ENCODE measurements at places on chromosomes 1 and 21.

DNA sequence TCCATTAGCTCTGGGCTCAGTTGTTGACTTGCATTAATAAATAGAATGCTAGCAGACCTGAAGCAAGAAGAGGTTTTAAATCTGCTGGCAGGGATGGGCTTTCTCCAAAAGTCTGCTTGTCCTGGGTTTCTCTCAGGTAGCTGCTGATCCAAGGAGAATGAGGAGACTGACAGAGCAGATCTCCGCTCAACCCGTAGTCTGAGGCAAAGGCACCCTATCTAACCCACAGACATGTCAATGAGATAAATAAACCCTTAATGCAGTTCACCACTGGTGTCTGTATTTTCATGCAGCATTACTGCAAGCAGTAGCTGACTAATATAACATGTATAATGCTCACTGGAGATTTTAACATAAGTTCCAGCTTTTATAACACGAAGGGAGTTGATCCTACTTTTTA is 44.1 kb upstream of the RGS21 start:
- DNase-seq: no peak

DNA sequence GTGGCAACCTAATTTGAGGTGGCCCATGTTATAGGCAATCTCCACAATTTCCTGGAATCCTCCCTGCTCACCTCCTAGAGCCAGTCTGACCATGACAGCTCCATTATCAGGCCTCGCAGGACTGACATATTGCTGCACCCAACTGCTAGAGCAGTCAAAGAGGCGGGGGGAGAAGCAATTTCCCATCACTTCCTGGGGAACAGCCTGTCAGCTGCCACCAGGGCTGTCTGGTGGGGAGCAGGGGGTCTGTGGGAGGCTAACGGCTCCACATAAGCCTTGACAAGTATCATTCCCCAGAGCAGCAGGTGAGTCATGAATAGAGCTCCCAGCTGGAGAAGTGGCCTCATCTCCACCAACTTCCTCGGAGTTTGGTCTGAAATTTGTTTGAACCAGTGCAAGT is 322.9 kb downstream of the MATN1 start:
- DNase-seq: no peak

- no peak for DNase-seq
These were observed 35.9 kb downstream of the PIK3R3 start for GRCh38 chr1:46096269-46097148.

- DNase-seq: no peak
These were observed 333.8 kb upstream of the NR5A2 start for GRCh38 chr1:199693724-199694123.

DNA sequence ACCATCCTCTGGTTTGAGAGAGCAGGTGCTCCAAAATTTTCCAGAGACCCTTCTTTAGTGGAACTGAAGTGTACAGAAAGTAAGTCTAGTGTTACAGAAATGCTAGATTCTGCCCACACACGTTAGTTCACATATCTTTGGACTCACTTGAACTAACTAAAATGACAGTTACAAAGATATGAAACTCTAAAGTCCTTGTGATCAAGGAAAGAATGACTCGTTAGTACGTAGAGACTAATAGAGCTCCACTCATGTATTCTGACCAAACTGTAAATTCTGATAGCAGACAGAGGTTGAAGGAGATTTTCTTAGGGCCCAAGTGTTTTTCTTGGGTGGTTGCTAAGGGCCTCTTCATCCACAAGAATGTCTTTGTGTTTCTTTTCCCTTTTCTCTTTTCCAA is 491.5 kb upstream of the B3GALT2 start:
- DNase-seq: no peak

DNA sequence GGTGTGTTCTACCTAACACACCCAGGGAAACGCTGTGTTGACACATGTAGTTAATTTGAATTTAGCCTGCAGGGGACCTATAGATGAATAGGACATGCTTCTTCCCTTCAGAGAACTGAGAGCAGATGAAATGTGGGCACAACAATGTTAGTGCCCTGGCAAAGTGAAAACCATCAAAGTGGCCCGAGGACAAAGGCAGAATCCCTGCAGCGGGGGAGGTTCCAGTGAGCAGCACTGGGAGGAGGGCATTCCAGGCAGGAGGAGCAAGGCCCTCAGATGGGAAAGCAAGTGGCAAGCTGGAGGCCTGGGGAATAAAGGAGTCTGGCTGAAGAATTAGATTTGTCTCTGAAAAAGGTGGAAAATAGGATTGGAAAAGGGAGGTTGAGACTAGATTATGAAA is 37.2 kb downstream of the C1orf94 start:
- no peak for DNase-seq

DNA sequence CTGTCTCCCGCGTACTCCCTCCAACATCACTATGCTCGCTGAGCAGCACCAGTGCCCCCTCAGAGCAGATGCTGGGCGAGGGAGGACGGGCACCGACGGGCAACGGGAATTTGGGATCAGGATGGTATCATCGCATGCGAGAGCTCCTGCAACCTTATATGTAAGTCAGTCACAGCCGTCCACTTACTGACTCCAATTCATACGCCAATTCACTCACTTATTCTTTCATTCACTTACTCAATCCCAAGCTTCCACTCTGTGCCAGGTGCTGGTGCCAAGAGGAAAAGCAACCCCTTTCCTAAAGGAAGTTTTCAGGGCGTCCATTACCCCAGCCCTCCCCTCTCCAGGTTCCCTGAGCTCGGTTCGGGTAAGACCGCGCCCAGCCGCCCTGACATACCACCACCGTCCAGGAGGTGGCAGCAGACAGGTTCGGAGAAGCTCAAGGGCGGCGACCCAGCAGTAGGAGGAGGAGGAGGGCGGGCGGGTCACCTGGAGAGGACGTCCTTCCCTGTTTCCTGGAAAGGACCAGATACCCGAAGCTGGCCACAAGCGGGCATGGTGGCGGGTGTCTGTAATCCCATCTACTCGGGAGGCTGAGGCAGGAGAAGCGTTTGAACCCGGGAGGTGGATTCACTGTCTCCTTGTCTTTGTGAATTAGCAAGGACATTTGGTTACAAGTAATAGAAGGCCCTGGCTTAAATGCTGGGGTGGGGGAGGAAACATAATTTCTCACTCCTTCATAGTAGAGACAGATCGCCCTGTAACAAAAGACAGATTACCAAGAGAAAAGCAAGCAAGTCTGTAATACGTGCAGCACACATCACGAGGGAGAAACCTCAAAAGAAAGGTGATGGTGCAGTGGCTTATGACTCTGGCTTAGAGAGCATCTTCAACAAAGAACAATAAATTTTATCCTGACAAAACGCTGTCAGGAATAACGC is 7.6 kb upstream of the IL22RA1 start:
- peak; percentile 99 for DNase-seq

- DNase-seq: no peak
These were observed 397.2 kb downstream of the NEGR1 start for GRCh38 chr1:71885171-71885570.
